ENCODE measurements at places on chromosomes 16 and 17.

- DNase-seq, result no peak
Observed at GRCh38 chr17:80292521-80292971, 31.9 kb downstream of the RNF213 start.

GRCh38 chr16:72722552-72722951, 325.4 kb downstream of the ZFHX3 start:
- DNase-seq, result no peak

DNA sequence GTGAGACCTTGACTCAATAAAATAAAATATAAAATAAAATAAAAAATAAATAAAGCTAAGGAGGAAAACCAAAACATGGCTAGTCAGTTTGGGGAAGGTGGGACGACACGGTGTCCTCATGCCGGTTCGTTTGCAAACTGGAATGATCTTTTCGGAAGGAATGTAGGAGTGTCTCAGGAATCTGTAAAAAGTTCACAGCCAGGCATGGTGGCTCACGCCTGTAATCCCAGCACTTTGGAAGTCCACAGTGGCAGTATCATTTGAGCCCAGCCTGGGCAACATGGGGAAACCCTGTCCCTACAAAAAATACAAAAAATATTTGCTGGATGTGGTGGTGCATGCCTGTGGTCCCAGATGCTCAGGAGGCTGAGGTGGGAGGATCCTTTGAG, 14.7 kb upstream of the RPTOR start:
- no peak for DNase-seq

- DNase-seq, result no peak
Observed at GRCh38 chr16:26196310-26196709, 504.6 kb downstream of the HS3ST4 start.

- peak; percentile 59 for DNase-seq
Observed at GRCh38 chr16:30395155-30395991, at the start of gene ZNF48. ZNF48 (plus strand) TSS chr16:30395420; CDS start chr16:30395795, 375 bp downstream.

GRCh38 chr17:58279016-58279711, 1.6 kb downstream of the MPO start:
- no peak for DNase-seq

GRCh38 chr17:9850151-9850550, 24.4 kb downstream of the GLP2R start:
- no peak for DNase-seq

DNA sequence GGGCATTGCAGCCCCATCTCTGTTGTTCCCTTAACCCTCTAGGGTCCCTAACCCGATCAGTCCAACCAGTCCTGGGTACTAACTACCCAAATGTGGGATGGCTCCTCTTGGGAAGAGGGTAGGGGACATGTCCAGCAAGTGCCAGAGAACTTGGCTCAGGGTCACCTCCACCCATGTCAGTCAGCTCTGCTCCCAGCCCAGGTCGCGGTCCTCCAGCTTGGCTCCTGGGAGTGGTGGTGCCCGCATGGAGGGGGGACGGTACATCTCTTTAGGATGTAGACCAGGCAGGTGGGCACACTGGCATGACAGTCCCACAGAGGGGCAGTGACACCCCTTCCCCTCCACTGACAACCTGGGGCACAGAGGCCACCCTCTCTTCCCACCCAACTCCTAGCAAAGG, 6.0 kb downstream of the TMUB2 start:
- no peak for DNase-seq

DNA sequence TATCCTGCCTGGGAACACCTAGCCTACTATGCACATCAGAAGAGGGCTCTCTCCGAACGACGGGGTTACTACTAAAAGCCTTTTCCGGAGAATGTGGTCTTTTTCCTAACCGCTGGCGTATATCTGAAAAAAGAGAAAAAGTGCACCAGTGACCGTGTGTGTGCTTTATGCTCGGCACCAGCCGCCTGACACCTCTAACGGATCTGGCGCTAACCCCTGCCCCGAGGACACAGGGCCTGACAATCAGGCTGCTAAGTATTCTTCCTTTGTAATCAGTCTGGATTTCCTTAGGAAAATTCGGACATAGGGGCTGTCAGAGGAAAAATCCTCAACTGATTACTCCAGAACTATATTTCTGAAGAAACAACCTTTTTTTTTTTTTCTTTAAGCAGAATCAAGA, 13.4 kb upstream of the ITGAE start:
- no peak for DNase-seq

- no peak for DNase-seq
Observed at GRCh38 chr16:50384500-50385135, 15.8 kb upstream of the BRD7 start.

- no peak for DNase-seq
Observed at GRCh38 chr16:27226476-27226875, 23.1 kb downstream of the KDM8 start.

- DNase-seq, result no peak
Observed at GRCh38 chr17:63268827-63269226, 177.3 kb downstream of the CYB561 start.

DNA sequence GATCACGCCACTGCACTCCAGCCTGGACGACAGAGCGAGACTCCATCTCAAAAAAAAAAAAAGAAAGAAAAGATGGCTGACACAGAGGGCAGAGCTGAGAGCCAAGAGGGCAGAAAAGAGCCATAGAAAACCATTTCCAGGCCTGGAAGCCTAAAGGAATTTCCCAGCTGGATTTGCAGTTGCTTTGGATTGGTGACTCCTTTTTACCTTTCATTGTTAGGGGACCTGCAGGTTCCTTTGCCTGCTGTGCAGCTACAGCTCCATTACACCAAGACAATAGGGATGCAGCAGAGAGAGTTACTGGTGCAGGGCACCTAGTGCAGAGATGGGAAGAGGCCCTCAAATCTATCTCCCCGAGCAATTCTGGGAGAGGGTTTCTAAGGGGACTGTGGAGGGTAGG, 18.4 kb downstream of the ZNF668 start:
- DNase-seq, result no peak

GRCh38 chr17:46154151-46154816, 38.9 kb downstream of the KANSL1 start:
- no peak for DNase-seq

DNA sequence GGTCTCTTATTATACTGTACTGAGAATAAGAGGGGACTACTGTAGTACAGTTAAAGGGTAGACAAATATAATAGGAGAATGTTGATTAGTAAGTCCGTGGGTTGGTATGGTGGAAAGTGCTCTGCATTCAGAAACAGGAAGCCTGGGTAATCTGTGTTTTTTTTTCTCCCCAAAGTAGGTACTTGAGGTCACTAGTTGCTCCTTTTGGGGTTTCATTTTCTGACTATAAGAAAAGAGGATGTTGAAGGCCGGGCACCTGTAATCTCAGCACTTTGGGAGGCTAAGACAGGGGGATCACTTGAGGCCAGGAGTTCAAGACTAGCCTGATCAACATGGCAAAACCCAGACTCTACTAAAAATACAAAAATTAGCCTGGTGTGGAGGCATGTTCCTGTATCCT, 42.0 kb upstream of the MMD start:
- DNase-seq, result no peak

DNA sequence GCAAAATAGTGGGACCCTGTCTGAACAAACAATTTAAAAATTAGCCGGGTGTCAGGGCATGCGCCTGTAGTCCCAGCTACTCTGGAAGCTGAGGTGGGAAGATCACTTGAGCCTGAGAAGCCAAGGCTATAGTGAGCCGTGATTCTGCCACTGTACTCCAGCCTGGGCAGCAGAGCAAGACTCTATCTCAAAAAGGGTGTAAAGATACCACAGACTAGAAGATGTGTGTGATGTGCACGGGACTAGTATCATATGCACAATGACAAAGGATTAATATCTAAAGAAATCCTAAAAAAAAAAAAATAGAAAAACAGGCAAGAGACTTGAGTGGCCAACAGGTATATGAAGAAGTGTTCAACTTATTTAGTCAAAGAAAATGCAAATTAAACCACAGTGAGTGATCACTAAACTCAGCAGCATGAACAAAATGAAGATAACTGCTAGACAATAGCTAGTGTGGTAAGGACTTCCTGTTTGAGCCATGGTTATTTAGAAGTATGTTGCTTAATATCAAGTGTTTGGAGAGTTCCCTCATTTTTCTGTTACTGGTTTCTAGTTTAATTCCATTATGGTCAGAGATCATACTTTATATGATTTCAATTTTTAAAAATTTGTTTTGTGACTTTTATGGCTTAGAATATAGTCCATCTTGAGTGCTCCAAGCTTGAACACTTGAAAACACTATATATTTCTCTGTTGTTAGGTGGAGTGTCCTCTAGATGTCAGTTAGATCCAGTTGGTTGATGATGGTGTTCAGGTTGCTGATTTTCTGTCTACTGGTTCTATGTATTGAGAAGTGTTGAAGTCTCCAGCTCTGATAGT, 14.7 kb upstream of the SLX4 start:
- no peak for DNase-seq

- no peak for DNase-seq
Observed at GRCh38 chr17:35088356-35088880, 24.9 kb upstream of the RFFL start.

GRCh38 chr17:37054894-37055293, 106.1 kb downstream of the AATF start:
- no peak for DNase-seq

DNA sequence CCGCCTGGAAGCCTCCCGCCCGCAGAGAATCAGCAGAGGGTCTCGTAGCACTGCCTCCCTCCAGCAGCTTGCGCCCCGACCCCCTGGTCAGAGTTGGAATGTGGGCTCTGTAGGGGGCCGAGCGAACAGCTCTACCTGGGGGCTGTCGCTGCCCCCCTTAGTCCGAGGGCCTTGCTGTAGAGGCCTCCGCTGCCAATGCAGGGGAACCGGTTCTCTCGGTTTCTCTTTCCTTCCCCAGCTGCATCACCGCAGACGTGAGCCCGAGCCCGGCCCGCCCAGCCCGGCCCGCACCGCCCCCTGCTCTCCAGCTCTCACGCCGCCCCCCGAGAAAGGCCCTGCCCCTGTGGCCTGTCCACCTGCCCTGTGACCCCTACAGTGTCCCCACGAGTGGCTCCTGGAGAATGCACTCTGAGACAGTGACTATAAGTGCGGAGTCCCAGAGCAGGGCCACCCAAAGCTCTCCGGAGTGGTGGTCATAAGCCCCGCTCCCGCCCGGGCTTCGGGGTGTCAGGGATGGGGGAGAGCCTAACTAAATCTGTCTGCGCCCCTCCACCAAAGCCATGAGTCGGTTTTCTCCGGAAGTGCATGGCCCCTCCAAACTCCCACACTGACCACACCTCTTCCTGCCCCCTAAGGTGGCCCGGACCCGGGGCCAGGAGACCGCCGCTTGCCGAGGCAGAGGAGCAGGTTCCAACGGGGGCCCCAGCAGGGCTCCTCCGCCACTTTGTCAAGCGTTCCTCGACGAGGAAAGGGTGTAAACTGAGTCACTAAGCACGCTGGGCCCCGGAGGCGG, 1.7 kb downstream of the ARHGAP27 start:
- DNase-seq, result no peak

DNA sequence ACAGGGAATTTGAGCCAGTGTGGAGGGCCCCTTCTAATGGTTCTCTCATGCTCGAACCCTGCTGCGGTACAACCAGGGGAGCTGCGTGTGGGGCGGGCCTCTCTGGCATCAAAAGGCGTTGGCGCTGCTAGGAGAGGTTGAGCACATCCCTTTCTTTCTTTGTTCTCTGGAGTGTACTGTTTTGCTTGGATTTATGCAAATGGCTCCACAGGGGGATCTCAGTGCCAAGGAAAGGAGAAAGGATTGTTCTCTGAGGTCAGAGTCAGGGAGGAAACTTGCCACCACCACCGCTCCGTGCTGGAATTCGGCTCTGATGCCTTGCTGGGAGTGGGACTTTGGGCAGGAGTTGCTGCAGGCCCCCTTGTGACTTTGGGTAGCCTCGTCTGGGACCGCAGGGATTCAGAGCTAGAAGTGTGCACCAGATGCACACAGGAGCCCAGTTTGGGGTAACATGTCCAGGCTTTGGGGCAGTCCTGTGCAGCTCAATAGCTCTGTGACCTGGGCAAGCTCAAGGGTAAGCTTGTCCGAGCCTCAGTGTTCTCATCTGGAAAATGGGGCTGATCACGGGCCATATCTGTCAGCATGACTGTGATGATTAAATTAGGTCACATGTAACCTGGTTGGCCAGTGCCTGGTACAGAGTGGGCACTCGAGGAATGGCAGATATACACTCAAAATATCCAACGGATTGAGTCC, 353.0 kb upstream of the EEF2KMT start:
- no peak for DNase-seq

DNA sequence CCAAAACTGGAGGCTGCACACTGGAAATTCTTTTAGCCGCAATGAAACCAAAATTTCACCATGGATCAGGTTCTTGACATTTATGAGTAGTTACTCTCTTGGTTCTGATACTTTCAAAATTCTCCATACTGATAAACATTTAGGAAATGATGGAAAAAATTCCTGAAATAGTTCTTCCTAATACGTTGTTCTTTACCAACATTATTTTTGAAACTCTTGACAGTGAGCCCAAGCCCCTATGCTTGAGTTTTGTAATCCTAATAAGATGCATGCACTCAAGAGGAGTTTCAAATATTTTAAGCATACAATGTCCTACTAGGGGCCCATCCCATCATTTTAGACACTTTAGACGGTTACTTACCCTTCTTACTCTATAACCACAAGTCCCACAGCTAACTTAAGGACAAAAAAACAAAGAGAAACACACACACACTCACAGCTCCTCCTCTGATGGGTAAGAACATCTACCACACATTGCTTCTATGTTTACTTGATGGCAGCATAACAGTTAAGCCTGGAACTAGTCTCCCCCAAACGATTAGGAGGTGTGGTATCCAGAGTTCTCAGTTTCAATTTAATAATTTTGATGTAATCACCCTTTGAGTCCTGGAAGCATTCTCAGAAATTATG, 3.7 kb downstream of the VEZF1 start:
- no peak for DNase-seq

DNA sequence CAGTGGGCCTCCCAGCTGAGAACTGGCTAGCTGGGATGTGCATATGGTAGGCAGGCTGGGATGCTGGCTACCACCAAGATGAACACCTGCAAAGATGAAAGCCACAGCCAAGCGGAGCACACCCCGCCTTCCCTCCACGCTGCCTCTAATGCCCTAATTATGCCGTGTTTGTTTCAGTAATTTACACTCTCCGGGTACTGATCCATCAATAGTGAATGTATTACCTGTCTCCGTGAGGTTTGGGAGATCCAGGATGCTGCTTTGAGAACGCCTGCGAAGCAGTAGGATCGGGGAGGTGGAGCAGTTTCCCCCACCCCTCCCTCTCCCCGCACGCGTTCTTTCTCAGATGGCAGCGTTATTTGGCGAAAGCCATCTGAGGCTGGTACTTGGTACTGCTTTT, 28.9 kb upstream of the GSE1 start:
- no peak for DNase-seq

GRCh38 chr16:14095883-14096551, 24.9 kb downstream of the MRTFB start:
- DNase-seq, result no peak

GRCh38 chr17:17060930-17061329, 18.7 kb downstream of the MPRIP start:
- DNase-seq, result no peak

- no peak for DNase-seq
Observed at GRCh38 chr16:82628088-82628423, 1.3 kb downstream of the CDH13 start.

Measured in activated T-helper 9 cell treated with anti-CD3 and anti-CD28 coated beads, Interleukin-2, amount 50 U/mL, for 16 hours (primary cell).